CD4-positive, alpha-beta memory T cell (primary cell): ENCODE measurements at places on chromosomes 13 and 19.

DNA sequence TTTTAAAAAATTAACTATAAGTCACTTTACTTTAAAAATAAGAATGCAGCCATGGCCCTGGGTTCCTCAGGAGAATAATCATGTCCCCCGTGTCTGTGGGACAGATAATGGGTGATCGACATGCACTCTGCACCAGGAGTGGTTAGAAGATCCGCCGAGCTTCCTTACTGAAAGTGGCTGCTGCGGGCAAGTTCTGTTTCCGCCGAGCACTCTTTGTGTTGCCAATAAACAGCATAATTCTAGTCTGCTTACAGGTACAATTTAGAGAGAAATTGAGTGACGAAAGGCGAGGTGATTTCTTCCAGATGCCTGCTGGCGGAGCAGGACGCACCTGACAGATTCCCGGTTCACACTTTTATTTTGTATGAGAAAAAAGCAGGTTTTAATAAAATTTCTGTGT lies 139.0 kb downstream of the SOX1 start:
- DNase-seq: no peak

DNA sequence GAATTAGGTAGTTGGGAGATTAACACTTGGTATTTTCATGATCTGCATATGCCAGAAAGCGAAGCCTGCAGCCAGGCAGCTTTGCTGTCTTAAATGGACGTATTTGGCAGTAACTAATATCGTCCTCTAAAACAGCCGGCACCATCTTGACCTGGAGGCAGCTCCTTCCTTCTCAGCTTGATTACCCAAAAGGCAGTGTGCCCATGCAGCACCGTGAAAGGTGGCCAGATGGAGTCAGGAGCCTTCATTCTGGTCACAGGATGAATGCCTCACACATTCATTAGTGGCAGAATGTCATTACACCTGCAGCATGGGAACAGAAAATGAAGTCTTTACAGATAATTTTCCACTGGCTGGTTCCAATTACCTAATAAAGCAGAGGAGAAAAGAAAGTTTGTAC lies 59.0 kb upstream of the FLT1 start:
- DNase-seq: no peak

DNA sequence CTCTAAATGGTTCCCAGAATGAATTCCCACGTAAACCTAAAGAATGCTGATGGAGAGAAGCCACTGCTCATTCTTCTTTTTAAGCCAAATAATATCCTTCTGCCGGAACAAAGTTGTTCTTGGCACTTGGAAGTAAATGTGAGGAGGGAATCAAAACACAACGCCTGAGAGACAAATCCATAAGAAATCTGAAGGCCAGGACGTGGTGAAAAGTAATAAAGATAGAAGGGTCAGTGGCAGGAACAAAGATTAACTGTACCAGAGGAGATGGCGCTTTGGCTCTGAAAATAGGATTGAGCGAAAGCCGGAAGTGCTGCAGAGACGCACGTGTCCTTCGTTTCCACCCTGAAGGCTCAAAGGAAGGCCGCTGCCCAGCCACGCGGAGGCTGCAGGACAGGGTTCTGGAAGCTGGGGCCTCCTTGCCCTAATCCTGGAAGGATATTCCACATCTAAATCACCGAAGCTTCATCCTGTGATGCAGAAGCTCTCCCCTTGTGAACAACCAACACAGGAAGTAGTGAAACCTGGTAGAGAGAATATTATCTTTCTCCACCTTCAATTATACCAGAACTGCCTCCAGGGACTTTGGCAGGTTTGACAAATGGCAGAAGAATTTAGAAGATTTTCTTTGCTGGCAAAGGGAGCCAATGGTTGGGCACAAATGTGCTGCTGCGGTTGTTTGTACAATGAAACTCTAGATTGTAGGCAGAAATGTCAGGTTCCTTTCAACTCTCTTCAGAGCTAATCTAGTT lies 214.6 kb upstream of the SERP2 start:
- DNase-seq: no peak

DNA sequence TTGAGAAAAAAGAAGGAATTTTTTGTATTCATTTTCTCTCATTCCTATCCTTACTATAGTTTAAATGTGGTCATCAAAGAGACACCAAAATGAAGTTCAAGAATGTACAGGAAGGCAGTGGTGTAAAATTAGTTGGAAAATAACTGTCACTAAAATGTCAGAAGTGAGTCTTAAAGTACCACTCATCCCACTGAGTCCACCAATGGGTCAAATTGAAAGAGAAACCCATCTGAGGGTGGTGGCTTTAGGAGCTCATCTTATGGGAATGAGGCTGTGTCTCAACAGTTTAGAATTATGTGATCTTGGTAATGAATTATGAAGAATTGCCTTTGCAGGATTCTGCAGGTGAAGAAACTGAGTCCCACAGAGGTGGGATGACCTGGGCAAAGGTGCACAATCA lies 403.5 kb downstream of the FGF9 start:
- no peak for DNase-seq

DNA sequence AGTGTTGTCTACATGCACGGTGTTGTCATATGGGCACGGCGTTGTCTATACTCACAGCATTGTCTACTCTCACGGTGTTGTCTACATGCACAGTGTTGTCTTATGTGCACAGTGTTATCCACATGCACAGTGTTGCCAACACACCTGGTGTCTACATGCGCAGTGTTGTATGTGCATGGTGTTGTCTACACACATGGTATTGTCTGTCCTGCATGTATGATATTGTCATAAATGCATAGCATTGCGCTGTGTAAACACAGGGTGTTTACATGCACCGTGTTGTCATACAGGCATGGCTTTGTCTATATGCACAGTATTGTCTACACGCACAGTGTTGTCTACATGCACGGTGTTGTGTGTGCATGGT lies 6.8 kb downstream of the ADPRHL1 start:
- no peak for DNase-seq

DNA sequence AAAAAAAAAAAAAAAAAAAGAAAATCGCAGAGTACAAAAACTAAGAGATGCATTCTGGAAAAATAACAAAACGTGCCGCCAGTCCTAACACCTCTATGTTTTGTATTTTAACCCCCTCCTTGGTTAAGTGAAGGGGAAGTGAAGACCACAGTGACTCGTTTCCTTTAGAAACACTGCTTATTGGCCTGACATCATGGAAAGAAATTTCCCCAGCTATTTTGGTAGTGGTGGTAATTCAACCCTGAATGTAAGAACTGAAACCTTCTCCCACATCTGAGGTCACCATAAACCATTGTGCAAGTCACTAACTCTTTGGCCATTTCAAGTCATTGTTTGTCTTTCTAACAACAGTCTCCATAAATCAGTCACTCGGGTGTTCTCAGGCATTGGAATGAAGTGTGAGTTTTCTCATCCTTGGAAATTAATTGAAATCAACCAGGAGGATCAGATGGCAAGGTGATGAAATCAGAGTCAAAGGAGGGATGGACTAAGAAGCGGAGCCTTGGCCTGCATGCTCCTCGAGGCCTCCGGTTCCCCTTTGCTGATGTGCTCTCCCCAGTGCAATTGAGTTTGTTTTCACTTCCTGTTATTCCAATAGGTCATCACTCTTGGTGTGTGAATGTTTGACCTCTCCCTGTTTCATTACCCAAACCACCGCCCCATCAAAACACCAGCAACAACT lies 443.9 kb downstream of the FGF9 start:
- peak; percentile 86 for DNase-seq

- no peak for DNase-seq
These were observed 79.0 kb upstream of the SLC7A1 start for GRCh38 chr13:29674532-29674931.

- no peak for DNase-seq
These were observed 245.6 kb downstream of the DACH1 start for GRCh38 chr13:71621174-71622124.

DNA sequence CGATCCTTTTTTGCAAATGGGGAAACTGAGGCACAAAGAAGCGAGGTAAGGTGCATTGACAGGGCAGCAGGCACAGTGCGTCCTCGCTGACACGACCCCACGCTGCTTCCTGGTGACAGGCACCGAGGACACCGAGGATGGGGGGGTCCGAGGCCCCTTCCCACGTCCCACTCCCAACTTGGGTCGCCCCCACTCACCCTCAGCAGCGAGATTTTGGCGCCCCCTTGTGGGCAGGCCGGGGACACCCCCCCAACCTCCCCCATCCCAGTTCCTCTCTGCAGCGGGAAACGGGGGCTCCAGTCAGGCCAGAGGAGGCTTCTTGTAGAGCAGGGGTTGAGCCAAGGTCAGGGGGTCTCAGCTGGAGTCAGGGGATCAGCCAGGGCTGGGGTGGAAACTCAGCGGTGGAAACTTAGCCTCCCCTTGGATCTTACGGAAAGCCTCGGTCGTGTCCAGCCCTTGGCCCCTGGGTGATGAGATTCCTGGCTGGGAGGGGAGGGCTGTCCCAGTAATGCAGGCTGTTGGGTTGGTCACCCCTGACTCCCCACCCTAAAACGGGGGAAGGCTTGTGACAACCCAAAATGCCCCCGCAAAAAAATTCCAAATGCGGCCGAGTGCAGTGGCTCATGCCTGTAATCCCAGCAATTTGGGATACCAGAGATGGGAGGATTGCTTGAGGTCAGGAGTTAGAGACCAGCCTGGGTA lies 8.2 kb downstream of the SMIM24 start:
- DNase-seq: peak; percentile 14

DNA sequence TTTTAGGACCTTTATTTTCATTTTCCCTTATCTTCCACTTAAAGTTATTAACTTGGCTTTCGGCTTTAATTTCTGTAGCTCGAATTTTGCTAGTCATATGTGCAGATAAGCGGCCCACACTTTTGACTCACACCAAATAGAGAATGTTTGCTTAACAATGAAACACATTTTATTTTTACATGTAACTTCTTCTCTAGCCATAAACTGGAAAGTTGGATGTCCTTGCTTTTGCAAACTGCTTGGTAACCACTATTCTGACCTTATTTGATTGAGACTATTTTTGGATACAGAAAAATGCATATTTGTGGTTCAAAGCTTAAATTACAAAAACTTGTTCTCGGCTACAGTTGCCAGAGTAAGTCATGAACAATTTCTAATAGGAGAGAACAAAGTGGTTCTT lies 600.0 kb downstream of the KCTD12 start:
- no peak for DNase-seq

DNA sequence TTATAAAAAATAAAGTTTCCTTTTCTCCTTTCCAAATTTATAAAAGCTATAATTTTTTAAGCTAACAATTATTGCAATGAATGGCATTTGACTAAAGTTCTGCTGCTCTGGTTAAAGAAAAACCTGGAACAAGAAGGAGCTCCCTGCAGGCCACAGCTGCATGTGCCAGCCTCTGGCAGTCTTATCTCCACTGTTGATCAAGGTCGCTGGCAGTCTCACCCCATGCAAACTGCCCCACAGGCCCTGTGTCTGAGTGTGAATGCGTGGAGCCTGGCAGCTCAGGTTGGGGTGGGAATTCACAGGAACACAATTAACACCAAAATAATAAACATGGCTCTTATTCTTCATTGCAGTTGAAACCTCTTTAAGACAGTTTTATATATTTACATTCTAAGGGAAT lies 30.2 kb upstream of the FREM2 start:
- DNase-seq: no peak

DNA sequence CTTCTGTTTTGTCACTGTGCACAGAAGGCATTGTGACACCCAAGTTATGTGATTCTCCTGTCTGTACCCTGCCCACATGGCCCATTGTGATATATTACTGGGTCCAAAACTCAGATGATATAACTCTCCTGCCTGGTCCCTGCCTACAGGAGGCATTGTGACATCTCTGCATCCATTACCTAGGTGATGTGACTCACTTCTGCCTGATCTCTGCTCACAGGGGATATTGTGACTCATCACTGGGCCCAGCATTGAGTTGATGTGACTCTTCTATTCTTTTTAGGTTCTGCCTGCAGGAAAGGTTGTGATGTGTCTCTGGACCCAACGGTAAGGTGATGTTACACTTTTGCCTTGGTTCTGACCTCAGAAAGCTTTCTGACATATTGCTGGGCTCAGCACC lies 67.9 kb upstream of the ZNF724 start:
- DNase-seq: no peak

GRCh38 chr13:50450279-50450678 lies 393.2 kb downstream of the DLEU7 start:
- no peak for DNase-seq

- no peak for DNase-seq
These were observed 1.7 kb upstream of the FBXW9 start for GRCh38 chr19:12698138-12698537.

- no peak for DNase-seq
These were observed 251.0 kb downstream of the GPC5 start for GRCh38 chr13:91649456-91649855.

DNA sequence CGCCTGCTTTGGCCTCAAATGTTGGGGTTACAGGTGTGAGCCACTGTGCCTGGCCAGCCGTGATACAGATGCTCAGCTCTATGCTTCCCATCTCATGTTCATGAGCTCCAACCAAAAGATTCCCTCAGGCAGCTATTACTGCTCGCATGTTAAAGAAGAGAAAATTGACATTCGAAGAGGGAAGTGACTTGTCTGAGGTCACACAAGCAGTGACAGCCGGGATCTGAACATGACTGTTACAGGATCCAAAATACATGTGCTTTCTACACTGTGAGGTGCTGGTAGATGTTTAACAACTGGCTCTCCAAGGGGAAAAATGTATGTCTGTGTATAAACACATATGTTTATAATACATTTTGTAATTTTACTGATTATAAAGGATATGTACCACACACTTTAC lies 11.3 kb downstream of the FPR1 start:
- DNase-seq: no peak

DNA sequence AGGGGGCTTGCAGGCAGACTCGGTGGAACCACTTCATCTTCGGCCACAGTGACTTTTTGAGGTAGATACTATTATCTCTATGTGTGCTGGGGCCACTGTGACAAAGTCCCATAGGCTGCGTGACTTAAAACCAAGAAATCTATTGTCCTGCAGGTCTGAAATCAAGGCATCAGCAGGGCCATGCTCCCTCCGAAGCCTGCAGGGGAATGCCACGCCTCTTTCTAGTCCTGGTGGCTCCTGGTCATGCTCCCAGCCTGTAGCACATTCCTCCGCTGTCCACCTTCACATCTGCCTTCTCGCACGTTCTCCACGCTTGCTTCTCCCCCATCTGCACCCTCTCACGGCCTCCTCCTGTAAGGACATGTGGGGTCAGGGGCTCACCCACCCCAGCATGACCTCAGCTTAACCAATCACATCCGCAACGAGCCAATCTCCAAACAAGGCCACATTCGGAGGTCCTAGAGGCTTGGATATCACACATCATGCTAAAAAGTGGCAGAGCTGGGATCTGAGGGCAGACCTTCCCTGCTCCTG lies 21.0 kb upstream of the RAB20 start:
- no peak for DNase-seq

DNA sequence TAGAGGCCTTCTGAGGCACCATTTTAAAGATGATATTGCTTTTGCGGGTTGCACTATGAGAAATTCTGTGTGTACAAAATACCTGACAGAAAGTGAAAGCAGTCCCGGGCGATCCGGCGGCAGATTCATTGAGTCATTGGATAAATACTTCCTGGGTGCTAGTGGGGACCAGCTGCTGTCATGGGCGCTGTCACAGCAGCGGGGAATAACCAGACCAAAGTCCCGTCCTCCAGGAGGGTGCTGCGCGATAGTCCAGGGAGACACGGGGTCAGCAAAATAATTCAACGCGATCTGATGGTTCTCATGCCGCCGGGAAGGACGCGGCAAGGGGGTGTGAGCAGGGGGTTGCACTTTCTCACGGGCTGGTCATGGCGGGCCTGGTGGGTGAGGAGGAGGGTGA lies 13.5 kb downstream of the ZFR2 start:
- DNase-seq: no peak
